T-helper 9 cell (primary cell): ENCODE measurements at places on chromosomes 2 and 18.

DNA sequence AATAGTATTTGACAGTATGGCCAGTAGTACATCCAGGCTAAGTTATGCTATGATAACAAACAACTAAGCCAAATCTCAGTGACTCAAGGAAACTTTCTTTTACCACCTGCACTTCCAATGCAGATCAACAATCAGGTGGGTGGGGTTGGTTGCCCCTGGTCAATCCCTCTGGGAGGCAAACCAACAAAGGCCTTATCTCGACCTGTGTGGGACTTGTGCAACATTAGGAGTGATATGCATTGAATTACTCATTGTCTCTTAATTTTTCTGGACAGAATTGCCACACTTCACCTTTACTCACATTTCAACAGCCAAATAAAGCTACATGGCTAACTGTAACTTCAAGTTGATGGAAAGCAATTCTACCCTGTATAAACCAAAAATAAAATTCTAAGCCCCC lies 1049.3 kb upstream of the CDH2 start:
- no peak for DNase-seq

DNA sequence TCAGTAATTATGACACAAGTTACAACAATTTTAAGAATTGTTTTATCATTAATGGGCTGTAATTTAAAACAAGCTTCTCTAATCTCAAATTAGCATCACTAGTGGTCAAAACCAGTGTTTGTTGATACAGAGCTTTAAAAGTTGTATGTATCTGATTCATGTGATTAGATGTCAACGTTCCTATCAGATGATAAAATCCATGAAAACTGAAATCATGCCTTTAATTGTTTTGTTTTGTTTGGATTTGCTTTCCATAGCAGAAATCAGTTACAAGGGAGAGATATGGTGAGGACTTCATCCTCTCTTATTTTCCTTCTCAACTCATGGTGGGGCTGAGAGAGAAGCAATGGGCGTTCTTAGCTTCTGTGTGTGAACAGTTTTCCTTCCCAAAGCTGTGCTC lies 469.6 kb downstream of the PID1 start:
- DNase-seq: no peak

DNA sequence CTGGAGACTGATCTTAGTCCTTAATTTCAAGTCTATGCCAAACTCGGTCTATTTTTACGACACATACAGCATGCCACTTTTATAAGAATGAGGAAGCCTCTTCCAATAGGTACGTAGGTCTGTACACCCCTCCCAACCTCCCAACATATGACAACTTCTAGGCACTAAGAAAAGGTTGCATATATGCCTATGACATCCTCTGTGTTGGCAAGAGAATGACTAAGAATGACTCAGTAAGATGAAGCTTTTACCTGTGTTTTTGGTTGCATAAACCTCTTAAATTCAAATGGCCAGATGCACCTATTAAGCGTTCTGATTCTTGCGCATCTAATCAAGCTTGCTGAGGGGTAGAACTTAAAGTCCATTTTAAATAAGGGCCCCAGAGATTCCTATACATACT lies 586.4 kb upstream of the ZEB2 start:
- DNase-seq: no peak

- no peak for DNase-seq
Measured at GRCh38 chr18:3245185-3245564, 2.4 kb upstream of the MYL12A start.

DNA sequence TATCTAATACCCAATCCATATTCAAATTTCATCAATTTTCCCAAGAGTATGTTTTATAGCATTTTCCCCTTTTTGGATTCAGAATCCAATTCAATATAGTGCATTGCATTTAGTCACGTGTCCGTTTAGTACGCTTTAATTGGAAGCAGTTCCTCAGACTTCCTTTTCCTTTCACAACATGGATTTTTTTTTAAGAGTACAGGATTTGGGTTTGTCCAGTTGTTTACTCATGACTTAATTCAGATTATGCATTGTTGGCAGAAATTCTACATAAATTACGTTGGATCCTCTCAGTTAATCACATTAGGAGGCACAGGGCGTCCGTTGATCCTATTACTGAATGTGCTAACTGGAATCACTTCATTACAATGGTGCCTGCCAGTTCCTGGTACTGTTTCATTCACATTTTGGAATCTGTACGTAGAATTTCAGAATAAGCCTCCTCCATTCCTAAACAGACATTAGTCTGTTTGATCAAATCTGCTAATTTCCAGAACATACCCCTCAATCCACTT lies 70.0 kb upstream of the ATIC start:
- DNase-seq: no peak

DNA sequence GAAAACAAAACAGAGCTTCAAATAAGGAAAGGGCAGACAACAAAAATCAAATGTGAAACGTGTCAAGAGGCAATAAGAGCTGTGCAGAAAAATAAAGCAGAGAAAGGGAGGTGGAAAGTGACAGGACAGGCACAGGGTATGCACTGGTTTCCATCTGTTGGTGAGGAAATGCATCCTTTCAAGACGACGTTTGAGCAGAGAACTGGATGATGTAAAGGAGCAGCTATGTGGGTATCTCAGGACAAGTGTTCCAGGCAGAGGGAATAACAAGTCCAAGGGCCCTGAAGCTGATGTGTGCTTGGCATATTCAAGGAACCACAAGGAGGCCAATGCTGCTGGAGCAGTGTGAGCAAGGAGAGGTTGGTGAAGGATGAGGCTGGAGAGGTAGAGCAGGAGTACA lies 168.9 kb upstream of the SERPINE2 start:
- no peak for DNase-seq
